ENCODE measurements at places on chromosomes 2 and 18. TPM values are rescaled to one million over a fixed set of nuclear protein-coding genes. Genes with fewer than 3 reads are reported as not detected.

GRCh38 chr2:111221701-111222100, 101.0 kb downstream of the BCL2L11 start:
- no peaks in the 10 kb centered on the region for H3K36me3 ChIP-seq
- no peaks in the 10 kb centered on the region for H3K27me3 ChIP-seq
- no peak overlapping the region for H3K27ac ChIP-seq
- H3K4me3 ChIP-seq = no peak overlapping the region

DNA sequence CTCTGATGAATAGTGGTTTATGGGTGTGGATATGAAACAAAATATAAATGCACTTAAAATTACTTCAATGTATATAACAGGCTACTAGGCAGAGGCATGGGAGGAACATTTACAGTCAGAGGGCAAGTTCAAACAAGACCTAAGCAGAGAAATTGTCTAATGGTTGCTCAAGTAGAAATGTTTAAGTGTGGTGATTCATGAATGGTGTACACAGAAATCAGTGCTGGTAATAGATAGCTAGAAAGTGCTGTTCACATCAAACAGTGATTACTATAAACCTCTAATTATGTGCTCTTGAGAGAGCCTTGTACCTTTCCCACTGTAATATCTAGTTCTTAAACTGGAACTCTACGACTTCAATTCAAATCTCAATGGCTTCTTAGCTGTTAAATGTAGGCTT, 485.1 kb downstream of the NRXN1 start:
- no peaks in the 10 kb centered on the region for H3K4me1 ChIP-seq
- no peak for DNase-seq
- no peaks in the 10 kb centered on the region for H3K36me3 ChIP-seq
- H3K4me3 ChIP-seq = no peak overlapping the region

GRCh38 chr2:25373269-25373981, 31.7 kb upstream of the DNMT3A start:
- no peaks in the 10 kb centered on the region for H3K27me3 ChIP-seq
- H3K27ac ChIP-seq = no peak overlapping the region
- DNase-seq = no peak
- H3K4me1 ChIP-seq = peaks cover 26% of the 10 kb centered on the region

FABP1 gene
- not detected for total RNA-seq

KRTCAP3 gene
- 8.4 TPM for total RNA-seq

DNA sequence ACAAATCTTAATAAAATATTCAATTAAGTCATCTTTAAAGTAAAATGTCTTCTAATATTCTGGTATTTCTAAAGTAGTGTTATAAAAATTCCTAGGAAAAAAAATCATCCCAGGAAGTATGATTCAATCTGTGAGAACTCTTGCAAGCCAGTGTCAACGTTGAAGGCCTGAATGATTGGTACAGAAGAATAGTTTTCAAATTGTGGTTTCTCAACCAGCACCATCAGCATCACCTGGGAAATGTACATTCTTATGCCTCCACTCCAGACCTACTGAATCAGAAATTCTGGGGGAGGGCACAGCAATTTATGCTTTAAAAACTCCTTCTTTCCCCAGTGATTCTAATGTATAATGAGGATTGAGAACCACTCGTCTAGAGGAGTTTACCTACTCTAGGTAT, 62.3 kb upstream of the C2orf15 start:
- no peak overlapping the region for H3K27ac ChIP-seq
- peaks cover 2% of the 10 kb centered on the region for H3K27me3 ChIP-seq
- H3K36me3 ChIP-seq = no peaks in the 10 kb centered on the region
- no peaks in the 10 kb centered on the region for H3K4me1 ChIP-seq
- no peak for DNase-seq
